ENCODE measurements at places on chromosomes 7 and 10. TPM values are rescaled to one million over a fixed set of nuclear protein-coding genes. Genes with fewer than 3 reads are reported as not detected.

DNA sequence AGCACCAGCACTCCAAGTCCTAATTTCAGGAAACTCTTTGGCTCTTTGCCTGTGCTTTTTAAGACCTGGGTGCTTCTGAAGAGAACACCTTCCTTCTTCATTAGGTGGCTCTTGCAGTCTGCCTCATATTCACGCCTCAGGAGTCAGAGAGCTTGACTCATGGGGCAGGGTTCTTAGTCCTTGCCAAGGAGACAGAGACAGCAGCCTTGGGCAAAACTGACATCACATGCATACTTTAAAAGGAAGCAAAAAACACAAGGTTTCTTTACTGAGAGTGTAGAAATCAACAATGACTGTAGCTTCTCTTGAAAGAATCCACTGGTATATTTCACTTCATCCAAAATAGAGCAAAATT is 780.6 kb downstream of the INHBA start:
- H3K27ac ChIP-seq, result no peak overlapping the region
- H3K4me3 ChIP-seq, result no peak overlapping the region
- no peaks in the 10 kb centered on the region for H3K27me3 ChIP-seq
- H3K4me1 ChIP-seq, result no peaks in the 10 kb centered on the region
- H3K36me3 ChIP-seq, result no peaks in the 10 kb centered on the region

DNA sequence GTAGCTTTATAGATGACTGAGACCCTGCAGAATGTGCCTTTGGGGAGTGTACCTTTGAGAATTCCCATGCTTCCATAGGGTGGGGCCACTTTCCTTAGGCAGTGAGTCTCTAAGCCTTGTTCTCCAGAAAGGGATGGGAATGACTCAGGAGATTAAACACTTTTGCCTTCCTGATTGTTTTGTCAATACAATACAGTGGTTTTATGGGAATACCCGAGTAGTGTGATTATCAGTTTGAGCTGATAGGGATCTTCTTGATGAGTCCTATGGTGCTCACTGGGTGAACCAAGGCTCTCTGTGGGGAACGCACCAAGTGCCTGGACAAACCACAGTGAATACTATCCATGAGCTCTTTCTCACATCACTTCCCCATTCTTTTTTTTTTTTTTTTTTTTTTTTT is 6.3 kb downstream of the MYOF start:
- no peak for DNase-seq
- H3K4me3 ChIP-seq, result no peak overlapping the region
- H3K4me1 ChIP-seq, result peaks cover 32% of the 10 kb centered on the region
- no peaks in the 10 kb centered on the region for H3K36me3 ChIP-seq
- H3K27me3 ChIP-seq, result no peaks in the 10 kb centered on the region

The MOGAT3 gene
- total RNA-seq, result not detected

GRCh38 chr10:72690071-72690755 is 1.7 kb upstream of the MCU start:
- H3K4me1 ChIP-seq, result no peaks in the 10 kb centered on the region
- no peaks in the 10 kb centered on the region for H3K27me3 ChIP-seq
- H3K36me3 ChIP-seq, result no peaks in the 10 kb centered on the region
- no peak for DNase-seq
- H3K4me3 ChIP-seq, result no peak overlapping the region

The CTNNA3 gene
- 1.3 TPM for total RNA-seq

Measured in adrenal gland (tissue), 19 donors.